ENCODE measurements at places on chromosomes 1 and 21. TPM values are rescaled to one million over a fixed set of nuclear protein-coding genes. Genes with fewer than 3 reads are reported as not detected.

The YRDC gene
- 21.1 TPM for polyA plus RNA-seq

The COL6A1 gene
- 212 TPM for polyA plus RNA-seq

The PTPN22 gene
- not detected for polyA plus RNA-seq

The TMEM82 gene
- 3.5 TPM for polyA plus RNA-seq

The MFAP2 gene
- polyA plus RNA-seq, result 394 TPM

The RIMKLA gene
- polyA plus RNA-seq, result 3.2 TPM

The CTSE gene
- polyA plus RNA-seq, result 0.03 TPM

The CLDN17 gene
- not detected for polyA plus RNA-seq

The NPR1 gene
- polyA plus RNA-seq, result 10.5 TPM

The SNX27 gene
- 23.4 TPM for polyA plus RNA-seq

The CKS1B gene
- polyA plus RNA-seq, result 1,025 TPM

The IQGAP3 gene
- 14.6 TPM for polyA plus RNA-seq

The FGR gene
- 0.95 TPM for polyA plus RNA-seq

The CD48 gene
- polyA plus RNA-seq, result not detected

The DPM3 gene
- 349 TPM for polyA plus RNA-seq

The LRRC3 gene
- polyA plus RNA-seq, result 3.1 TPM

The SAMD11 gene
- polyA plus RNA-seq, result 0.18 TPM

The SPATA45 gene
- polyA plus RNA-seq, result not detected

The HFM1 gene
- 0.23 TPM for polyA plus RNA-seq

The IPO9 gene
- polyA plus RNA-seq, result 60.4 TPM

The SYT2 gene
- 3.3 TPM for polyA plus RNA-seq

The FALEC gene
- polyA plus RNA-seq, result not detected

The CCT8 gene
- polyA plus RNA-seq, result 90.5 TPM

The LCE3E gene
- not detected for polyA plus RNA-seq

The CNR2 gene
- polyA plus RNA-seq, result not detected

The NTNG1 gene
- 1.2 TPM for polyA plus RNA-seq

The PTPN14 gene
- polyA plus RNA-seq, result 19.8 TPM

The SYCP1 gene
- polyA plus RNA-seq, result not detected

Data from H1 (cell line).